T-helper 22 cell (primary cell): ENCODE measurements at places on chromosomes 4 and X.

DNA sequence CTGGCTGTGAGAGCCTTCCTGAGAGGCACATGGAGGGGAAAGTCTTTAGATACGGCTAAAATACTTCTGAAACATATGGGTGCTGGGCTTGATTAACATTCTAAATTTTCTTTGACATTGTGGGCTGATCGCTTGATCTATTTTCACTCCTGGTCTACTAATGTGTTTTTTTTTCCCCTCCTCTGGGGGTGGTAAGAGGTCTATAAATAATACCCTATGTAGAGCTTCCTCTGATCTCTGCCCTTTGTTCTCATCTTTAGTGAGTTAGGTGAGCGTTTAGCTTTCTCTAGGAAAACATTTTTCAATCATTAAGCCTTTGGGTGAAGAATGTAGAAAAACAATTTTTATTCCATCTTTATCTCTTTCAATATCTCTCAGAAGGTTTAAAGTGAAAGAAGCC is 9.8 kb downstream of the SLC4A4 start:
- DNase-seq = no peak

DNA sequence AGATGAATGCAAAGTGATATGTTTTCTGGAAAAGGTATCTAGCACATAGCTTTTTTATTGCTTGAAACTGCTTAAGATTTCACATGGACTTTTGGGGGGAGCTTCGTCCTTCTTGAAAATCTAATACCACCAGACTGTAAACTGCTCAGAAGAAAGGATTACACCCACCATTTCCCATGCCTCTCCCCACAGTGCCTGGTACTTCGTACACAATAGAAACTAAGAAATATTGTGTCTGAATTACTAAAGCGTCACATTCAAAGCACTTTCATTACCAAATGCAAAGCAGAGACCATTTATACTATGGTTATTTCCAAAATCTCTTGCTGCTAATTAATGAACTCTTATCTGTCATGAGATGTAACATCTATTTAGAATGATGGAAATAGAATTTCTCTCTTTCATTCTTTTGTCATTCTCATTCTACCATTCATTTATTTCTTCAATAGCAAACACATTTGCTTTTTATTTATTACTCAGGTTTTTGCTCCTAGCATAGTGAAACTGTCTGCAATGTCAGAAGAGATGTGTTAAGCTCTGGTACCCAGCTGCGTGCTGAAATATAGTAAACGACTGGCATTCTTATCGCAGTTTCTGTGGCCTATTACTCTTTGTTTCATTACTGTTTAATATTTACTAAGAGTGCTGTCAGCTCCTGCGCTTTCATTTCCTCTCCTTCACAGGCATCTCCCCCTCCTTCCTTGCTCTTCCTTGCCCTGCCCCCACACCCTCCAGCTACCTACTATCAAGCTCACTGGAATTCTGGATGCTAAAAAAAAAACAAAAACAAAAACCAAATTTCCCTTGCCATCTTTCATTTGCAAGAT is 51.4 kb upstream of the RAPGEF2 start:
- DNase-seq = no peak

DNA sequence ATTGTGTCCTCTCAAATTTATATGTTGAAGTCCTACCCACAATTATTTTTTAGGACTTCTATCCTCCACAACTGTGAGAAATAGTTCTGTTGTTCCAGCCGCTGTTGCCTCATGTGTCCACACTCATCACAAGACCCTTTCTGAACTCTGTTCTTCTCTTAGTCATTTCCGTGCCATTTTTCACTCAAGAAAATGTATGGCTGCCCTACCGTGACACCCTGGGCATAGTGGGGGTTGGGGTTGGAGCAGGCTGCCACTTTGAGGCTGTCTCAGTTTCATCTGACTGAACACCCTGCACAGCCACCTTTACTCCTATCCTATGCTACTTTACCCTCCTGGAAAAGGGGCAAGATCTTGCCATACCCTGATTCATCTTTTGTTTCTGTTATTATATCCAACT is 319.1 kb downstream of the TENM3 start:
- DNase-seq = no peak

DNA sequence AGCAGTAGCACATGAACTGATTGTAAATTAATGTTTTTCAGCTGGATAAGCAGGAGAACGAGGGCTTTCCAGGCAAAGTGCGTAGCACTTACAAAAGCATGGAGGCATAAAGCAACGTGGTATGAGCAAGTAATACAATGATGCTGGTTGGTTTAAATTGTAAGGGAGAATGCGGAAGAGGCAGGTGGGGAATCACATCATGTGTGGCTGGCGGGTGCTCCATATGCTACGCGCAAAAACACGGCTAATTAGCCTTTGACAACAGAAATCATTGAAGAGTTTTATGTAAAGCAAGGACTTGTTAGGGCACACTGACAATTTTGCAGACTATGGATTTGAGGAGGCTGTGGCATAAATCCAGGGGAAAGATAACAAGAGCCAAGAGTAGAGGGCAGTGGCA is 14.6 kb downstream of the SYTL4 start:
- no peak for DNase-seq

DNA sequence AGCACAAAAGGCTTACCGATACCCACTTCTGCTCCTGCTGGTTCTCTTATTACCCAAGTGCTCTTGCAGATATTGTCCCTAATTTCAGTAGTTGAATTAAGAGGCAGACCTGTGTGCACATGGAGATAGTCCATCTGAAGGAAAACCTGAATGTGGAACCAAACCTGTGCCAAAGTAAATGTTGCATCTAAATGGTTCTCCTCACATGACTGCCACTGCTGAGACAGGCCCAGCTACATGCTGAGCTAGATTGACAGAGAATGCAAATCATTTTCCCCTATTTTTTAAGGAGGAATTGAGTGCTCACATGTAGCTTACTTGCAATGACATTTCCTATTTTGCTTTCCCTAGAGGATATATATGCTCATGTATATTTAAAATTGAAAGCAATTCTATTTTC is 609.1 kb upstream of the TECRL start:
- DNase-seq = no peak

GRCh38 chr4:159150396-159150795 is 47.5 kb downstream of the RAPGEF2 start:
- no peak for DNase-seq

- no peak for DNase-seq
Measured at GRCh38 chrX:15947648-15948317, 93.2 kb upstream of the AP1S2 start.

GRCh38 chrX:45980726-45981125 is 564.5 kb downstream of the ZNF674 start:
- DNase-seq = no peak

DNA sequence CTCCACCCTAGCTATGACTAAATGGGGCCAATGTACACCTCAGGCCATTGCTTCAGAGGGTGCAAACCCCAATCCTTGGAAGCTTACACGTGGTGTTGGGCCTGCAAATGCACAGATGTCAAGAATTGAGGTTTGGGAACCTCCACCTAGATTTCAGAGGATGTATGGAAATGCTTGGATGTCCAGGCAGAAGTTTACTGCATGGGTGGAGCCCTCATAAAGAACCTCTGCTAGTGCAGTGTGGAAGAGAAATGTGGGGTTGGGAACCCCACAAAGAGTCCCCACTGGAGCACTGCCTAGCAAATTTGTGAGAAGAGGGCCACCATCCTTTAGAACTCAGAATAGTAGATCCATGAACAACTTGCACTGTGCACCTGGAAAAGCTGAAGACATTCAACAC is 284.1 kb downstream of the ANTXR2 start:
- DNase-seq = no peak

- no peak for DNase-seq
Measured at GRCh38 chrX:102765217-102765616, 44.7 kb downstream of the GPRASP3 start.

GRCh38 chr4:188650516-188650915 is 511.3 kb downstream of the TRIML1 start:
- DNase-seq = no peak

DNA sequence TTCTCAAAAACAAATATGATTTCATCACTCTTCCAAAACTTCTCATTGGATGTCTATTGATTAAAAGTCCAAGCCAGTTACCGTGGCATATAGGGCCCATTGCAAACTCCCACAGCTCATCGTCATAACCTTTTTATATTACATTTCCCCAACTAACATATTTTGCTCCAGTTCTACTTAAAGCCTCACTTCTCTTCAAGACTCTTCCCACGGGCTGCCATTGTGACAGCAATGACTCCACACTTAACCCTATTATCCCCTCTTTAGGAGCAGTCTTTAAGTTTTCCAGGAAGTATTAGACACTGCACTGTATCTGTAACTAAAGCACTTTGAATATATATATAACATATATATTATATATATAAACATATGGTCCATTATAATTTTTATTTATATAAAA is 44.5 kb downstream of the DTHD1 start:
- DNase-seq = no peak

GRCh38 chr4:120844528-120844921 is 78.0 kb downstream of the PRDM5 start:
- DNase-seq = no peak

GRCh38 chr4:46974891-46975543 is 18.4 kb downstream of the GABRA4 start:
- DNase-seq = no peak

DNA sequence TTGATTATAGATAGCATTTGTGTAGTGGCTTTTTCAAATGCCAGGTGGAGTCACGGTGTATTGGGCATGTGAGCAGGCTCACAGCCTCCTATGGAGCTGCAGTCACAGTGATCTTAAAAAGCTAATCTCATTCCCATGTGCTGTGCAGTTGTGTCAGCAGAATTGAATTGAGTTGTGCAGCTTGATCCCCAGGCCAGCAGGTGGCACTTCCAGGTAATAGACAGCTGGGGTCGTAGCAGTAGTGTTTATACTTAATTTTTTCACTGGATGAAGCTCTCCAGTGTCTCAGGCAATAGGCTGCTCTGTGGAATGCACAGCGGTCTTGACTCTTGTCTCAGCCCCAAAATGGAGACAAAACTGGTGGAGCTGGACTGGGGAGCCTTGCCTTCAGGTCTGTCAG is 1028.1 kb downstream of the SH3BGRL start:
- DNase-seq = no peak

DNA sequence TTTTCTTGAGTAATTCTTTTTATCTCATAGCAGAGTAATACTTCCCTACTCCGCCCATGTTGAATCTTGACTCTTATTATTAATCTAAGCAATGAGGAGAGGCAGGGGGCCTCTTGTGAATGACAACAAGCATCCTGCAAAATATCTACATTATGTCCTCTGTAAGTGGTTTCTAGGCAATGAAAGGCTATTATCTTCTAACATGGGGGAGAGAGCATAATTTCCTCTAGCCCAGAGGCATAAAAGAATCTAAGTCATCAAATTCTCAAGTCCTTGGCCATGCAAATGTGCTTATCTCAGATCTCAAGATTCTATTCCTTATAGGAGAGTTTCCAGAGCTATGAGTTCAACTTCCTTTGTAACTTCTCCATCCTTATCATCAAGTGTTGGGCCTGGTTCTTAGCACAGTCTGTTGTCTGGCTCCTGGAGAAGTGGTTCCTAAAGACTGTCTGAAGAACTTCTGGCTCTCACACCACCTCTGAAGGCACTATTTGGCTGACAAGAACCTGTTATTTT is 423.1 kb upstream of the INTU start:
- no peak for DNase-seq

DNA sequence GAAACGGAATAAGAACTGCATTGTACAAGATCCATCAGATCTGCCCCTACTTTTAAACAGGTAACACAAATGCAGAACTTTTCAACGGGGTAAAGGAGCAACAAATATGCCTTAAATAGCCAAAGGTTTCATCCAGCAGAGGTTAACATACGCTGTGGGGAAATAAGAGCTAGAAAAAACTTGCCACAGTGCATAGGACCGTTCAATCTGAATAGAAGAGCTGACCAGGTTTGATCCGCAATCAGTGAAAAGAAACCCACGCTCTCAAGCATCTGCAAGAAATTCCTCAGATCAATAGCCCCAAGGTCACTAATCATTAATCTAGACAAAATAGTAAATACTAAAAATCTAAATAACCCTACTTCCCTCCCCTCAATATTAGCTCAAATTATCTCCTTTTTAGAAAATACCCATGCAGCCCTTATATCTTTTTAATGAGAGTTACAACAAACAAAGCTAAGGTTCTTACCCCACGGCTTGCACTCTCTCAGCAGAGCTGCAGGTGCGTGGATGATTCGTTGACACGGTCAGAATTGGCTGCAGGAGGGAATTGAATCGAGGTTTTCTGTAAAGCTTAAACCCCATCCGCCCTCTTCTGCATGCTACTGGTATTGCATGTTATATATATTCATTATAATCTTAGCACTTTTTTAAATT is at the start of gene TLR10:
Gene TLR10 (minus strand): TSS at position 539 of the 657 bp plus-strand sequence. CDS start 7,400 bp downstream, outside the sequence.
- DNase-seq = no peak

DNA sequence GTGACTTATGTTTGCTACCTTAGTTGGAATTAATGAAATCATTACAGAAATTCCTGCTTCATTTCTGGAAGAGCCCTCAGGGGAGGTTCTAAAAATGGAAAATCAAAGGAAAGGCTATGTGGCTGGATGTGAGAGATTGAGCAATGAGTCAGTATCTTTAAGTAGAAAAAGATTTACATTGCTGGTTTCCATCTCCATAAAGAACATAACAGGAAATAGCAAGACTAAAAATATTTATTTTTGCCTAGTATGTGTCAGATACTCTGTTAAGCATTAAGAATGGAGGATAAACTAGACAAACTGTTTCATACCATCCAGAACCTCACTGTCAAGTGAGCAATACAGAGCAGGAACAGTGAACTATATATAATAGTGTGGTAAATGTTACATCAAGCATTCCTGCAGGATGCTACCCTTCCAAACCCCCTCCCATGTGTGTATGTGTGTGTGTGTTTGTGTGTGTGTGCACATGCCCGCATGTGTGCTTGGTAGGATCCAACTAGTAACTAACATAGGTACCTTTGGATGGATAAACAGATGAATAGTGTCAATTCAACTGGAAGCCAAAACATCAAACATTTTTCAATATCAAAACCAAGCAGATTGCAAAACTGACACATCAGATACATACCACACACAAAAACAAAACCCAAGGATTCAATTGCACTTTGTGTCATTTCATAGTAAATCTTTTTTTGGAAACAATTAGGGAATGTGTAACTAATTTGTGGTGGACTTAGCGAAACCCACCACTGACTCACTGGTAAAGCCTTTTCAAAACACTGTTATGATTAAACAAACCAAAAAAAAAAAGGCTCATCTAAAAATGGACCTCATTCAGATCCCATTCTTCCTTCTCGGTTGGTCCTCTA is 223.4 kb downstream of the SHROOM3 start:
- DNase-seq = no peak

GRCh38 chr4:24434241-24434640 is 150.1 kb downstream of the DHX15 start:
- no peak for DNase-seq

- DNase-seq = no peak
Measured at GRCh38 chr4:138182838-138183426, 59.2 kb downstream of the SLC7A11 start.

- DNase-seq = no peak
Measured at GRCh38 chr4:2178986-2179385, 62.9 kb downstream of the HAUS3 start.

- DNase-seq = no peak
Measured at GRCh38 chr4:84578540-84579402, 4.2 kb upstream of the CDS1 start.

- no peak for DNase-seq
Measured at GRCh38 chr4:56311299-56311975, 75.9 kb downstream of the AASDH start.
